ENCODE measurements at places on chromosomes 6 and 20.

- no peak for DNase-seq
Measured at GRCh38 chr20:23190557-23190956, 104.4 kb upstream of the CD93 start.

GRCh38 chr20:24357177-24357576 is 112.3 kb upstream of the SYNDIG1 start:
- DNase-seq = no peak

- DNase-seq = no peak
Measured at GRCh38 chr6:160063771-160064413, 57.7 kb upstream of the SLC22A1 start.

- no peak for DNase-seq
Measured at GRCh38 chr6:131885237-131885636, 65.9 kb downstream of the CCN2 start.

DNA sequence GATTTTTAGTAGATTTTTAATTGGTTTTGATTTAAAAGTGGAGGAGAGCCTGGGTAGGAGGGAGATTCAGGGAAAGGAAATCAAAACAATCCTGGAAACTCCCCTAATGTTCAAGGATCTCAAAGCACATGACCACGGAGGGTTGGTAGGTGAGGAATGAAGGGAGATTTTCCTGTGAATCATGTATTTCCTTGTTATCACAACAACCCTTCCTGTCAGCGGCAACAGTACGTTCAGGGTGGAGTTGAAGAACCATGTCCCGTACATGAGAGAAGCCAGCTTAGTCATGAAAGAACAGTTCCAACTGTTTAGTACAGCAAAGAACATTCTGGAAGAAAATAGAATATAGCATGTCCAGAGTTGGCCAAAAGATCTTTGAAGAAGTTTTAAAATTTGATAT is 79.4 kb upstream of the SCAF8 start:
- peak; percentile 95 for DNase-seq

DNA sequence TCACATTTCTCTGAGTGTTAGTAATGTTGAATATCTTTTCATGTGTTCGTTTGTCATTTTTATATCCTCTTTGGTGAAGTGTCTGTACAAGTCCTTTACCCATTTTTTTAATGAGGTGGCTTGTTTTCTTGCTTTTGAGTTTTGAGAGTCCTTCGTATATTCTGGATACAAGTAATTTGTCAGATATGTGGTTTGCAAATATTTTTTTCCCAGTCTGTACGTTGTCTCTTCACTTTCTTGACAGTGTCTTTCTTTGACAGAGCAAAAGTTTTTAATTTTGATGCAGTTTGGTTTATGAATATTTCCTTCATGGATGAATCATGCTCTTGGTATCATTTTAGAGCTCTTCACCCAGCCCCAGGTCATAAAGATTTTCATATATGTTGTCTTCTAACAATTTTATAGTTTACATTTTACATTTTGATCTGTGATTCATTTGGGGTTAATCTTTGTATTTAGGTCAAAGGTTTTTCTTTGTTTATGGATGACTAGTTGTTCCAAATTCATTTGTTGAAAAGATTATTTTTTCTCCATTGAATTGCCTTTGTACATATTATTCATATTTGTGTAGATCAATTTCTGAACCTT is 152.5 kb downstream of the MRPL14 start:
- no peak for DNase-seq

- peak; percentile 1 for DNase-seq
Measured at GRCh38 chr6:122289762-122290539, 109.5 kb upstream of the HSF2 start.

GRCh38 chr6:140360651-140361050 is 986.2 kb upstream of the CITED2 start:
- no peak for DNase-seq

DNA sequence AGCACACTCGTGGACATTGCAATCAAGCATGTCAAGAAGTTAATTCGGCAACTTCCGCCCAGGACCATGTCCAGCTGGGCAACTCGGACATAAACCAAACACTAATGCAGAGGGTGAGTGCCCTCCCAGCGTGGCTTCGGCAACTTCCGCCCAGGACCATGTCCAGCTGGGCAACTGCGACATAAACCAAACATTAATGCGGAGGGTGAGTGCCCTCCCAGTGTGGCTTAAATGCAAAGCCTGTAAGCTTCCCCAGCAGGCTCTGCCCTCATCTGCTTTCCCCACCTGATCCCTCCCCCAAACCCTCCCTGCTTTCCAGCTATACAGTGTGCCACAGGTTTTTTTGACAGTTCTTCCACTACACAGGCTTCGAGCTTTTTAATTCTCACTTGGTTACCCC is 143.4 kb downstream of the PXDC1 start:
- DNase-seq = no peak

DNA sequence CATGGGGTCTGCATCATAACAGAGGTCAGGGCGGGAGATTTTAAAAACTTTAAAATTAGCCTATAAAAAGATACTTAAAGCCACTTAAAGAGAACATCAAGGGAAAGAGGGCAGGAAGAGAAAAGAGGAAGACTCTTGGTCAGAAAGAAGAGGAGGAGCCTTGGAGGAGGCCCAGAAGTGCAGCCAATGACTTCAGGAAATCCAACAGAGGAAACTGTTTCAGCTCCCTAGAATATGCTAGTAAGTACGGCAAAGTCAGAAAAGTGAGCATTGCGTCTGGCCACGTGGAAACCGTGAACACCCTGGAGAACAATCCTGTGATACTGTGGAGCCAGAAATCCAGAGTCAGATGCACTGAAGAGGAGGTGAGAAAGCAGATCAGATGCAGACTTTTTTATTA is 22.5 kb upstream of the NHSL1 start:
- peak; percentile 34 for DNase-seq

DNA sequence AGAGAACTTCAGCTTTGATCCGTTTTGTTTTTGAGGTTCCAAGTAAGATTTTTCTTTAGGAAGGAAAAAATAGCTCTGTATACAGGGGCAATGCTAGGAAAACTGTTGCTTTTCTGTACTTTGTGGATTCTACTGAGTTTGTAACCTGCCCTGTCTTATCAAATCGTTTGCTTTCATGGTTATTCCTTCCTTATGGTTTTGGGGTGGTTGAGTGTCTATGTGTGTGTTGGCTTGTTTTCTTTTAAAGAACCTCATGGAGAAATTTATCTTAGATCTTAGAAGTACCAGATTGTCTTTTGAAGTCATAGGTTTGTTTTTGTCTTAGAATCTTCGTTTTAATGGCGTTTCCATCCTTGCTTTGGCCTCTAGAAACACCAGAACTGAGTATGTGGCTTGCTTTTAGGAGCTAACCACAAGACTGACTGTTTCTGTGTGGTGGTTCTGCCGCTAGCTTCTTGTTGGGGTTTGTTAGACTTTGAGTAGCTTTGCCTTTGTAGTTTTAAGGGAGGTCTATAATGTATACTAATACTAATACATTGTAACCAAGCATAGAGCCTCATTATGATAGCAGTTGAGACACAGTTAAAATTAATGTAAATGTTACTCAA is 86.8 kb downstream of the RPP40 start:
- no peak for DNase-seq

- no peak for DNase-seq
Measured at GRCh38 chr20:53223626-53224172, 251.5 kb downstream of the TSHZ2 start.

DNA sequence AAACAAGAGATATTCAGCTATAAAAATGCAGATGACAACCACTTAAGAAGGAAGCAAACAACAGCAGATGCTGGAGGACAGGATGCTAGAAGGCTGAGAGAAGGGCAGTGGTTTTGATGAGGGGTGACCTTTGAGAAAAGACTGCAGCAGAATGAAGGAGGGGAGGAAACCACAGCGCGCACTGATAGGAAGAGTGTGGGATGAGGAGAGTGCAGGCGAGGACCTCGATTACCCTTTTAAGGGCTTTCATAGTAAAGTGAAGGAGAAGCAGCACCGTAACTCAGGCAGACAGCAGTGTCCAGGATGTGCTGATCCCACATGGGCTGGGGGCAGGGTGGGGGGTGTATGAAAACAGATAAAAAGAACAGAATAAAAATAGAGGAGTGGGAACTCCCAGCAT is 19.2 kb downstream of the ZBTB2 start:
- DNase-seq = no peak

DNA sequence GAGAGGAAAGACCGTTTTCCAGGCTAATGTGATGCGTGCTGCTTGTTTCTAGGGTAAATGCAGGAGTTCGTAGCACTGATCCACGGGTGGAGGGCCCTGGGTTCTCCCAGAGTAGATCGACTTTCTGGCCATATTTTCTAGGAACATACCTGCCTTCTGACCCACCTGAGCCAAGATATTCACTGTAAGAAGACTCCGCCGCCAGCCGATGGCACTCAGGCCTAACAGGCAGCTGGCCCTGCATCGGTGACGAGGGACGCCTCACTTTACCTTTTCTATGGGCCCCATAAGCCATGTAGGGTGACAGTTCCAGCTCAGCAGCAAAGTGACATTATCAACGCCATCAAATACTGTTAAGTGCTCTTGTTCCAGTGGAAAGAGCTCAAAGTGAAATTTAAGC is 30.2 kb upstream of the FRMD1 start:
- no peak for DNase-seq

- DNase-seq = no peak
Measured at GRCh38 chr20:19161336-19161735, 51.1 kb upstream of the SLC24A3 start.

- no peak for DNase-seq
Measured at GRCh38 chr6:125806813-125807212, 16.1 kb downstream of the NCOA7 start.

GRCh38 chr20:50312682-50313521 is 122.3 kb downstream of the CEBPB start:
- DNase-seq = peak; percentile 30

- no peak for DNase-seq
Measured at GRCh38 chr20:58629215-58629580, 21.9 kb upstream of the STX16 start.

DNA sequence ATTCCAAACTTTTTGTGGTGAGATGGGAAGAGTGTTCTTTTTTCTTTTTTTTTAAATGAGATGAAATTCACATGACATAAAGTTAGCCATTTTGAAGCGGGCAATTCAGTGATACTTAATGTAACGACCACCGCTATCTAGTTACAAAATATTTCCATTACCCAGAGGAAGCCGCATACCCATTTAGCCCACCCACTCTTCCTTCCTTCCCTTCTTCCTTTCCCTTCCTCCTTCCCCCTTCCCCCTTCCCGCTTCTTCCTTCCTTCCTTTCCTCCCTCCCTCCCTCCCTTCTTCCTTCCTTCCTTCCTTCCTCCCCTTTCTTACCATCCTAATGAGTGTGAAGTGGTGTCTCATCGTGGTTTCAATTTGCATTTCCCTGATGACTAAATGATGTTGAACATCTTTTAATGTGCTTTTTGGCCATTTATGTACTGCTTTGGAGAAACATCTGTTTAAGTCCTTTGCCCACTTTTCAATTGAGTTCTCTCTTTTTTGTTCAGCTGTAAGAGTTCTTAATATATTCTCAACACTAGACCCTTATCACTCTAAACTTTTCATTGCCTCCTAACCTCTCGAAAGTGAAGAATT is 371.1 kb downstream of the FARS2 start:
- DNase-seq = no peak

- DNase-seq = peak; percentile 37
Measured at GRCh38 chr6:92271091-92271490, 1148.3 kb downstream of the EPHA7 start.

DNA sequence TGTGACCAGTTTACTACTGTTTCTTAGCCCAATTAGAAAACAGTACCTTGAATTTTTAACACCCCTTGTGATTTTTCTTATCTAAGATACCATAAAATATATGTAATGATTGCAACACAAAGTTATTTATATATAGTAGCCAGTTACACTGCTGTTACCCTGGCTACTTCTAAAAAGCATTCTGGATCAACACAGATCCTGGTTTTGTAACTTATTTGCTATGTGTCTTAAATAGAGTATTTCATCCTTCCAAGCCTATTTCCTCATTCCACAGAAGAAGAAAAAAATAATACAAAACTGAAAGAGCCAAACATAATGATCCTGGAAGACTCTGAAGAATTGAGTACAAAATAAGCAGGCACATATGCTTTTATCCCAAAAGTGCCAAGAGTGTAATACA is 19.0 kb upstream of the GSTA4 start:
- no peak for DNase-seq

DNA sequence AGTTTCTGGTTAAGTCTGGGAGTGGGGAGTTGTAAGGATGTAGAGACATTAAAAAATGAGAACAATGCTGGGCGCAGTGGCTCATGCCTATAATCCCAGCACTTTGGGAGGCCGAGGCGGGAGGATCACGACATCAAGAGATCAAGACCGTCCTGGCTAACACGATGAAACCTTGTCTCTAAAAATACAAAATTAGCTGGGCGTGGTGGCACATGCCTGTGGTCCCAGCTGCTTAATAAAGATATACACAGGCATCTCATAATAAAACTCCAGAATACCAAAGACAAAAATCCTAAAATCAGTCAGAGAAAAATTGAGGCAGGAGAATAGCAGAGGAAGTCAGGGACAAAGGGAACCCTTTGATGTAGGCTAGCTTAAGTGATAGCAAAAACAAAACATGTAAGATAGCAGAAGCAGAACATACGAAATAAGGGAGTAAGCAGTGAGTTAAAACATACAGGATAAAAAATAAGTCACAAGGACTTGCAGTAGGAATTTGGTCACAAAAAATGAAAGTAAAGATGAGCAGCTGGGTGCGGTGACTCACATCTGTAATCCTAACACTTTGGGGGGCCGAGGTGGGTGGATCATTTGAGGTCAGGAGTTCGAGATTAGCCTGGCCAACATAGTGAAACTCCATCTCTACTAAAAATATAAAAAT is 23.6 kb downstream of the DDX43 start:
- DNase-seq = no peak

- DNase-seq = no peak
Measured at GRCh38 chr20:59342023-59342957, 41.9 kb downstream of the EDN3 start.

GRCh38 chr6:88263591-88263990 is 97.4 kb upstream of the CNR1 start:
- no peak for DNase-seq

DNA sequence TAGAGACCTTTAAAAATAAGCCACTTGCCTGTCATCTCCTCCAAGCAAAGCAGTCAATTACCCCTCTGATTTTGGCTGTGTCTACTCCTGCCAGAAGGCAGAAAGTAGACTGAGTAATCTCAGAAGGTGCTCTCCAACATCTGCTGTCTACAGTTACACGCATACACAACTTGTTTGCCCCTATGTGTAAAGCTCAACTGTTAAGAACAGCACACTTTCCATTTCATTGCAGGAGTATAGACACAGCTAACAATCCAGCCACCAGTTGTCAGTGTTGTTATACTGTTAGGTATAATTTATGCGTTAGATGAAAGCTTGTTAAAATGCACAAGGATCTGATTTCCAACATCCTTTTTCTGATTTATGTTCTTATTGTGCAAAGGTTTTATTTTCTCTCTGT is 88.2 kb downstream of the SAMD3 start:
- no peak for DNase-seq

- no peak for DNase-seq
Measured at GRCh38 chr6:116529466-116530290, 15.8 kb downstream of the TRAPPC3L start.

- peak; percentile 44 for DNase-seq
Measured at GRCh38 chr6:154247119-154247861, 109.3 kb downstream of the IPCEF1 start.

Data from endothelial cell of umbilical vein (primary cell).